ENCODE measurements at places on chromosomes 4 and X.

DNA sequence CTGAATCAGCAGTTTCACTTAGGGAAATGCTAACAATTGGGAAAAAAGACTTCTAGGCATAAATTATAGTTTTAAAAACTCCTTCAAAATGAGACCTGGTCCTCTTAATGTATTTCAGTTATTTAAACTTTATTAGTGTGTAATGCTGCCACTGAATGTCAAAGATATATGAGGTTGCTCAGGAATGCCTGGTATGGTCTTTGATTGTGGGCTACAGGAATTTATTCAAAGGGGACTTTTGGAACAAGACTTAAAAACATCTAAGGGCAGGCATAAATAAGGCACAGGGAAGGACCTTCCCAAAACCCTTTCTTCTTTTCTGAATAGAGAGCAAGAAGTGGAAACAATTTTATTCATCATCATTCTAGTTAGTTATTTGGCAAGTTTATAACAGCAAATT lies 439.1 kb downstream of the TLL1 start:
- no peak for DNase-seq

GRCh38 chr4:140754918-140755773 lies 1.0 kb downstream of the TBC1D9 start:
- no peak for DNase-seq

- DNase-seq, result no peak
These were observed 195.4 kb downstream of the SOWAHB start for GRCh38 chr4:76702440-76703122.

DNA sequence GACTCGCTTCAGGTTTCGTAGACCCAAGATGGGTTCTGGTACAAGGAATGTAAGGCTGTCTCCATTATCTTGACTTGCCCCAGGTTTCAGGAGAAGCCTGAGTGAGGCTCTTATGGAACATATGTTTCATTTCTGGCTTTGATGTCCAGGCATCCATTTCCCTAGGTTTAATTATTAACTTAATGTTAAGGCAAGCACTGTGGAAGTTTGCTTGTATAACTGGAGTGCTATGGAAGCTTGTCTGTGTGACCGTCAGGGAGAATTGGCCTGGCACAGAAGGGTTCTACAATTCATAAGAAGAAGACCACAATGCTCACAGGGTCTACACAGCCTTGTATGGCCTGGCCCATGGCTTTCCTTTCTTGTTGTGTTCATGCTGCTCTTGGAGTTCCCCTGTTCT lies 47.2 kb upstream of the PPP1R2C start:
- no peak for DNase-seq

DNA sequence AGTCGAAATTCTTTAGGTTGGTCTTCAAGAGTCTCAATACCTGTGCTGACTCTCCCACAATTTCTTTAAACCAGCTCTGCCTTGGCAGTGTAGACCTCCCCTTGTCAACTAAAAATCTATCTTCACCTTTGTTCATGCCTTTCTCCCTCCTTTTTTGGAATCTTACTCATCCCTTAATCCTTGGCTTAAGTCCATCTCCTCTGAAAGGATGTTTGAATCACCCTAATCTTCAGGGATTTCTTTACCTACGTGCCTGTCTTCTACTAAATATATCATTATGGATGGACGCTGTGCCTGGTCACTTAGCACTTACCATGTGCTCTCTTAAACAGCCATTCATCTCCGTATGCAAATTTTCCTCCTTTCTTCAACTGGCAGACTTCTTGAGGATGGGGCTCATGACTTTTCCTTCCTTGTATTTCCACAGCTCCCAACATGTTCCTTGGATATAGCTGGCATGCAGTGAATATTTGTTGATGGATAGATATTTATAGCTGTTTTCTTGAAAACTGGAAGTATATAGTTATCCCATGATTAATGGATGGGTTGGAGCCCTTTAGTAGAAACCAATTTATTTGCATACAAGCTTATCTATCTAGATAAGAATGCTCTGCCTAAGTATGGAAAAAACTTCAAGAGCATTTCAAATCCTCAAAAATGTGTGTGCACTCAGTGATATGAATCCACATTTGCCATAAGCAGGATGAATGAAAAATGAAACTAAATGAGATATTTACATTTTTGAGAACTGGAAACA lies 166.6 kb downstream of the SPRY1 start:
- no peak for DNase-seq

DNA sequence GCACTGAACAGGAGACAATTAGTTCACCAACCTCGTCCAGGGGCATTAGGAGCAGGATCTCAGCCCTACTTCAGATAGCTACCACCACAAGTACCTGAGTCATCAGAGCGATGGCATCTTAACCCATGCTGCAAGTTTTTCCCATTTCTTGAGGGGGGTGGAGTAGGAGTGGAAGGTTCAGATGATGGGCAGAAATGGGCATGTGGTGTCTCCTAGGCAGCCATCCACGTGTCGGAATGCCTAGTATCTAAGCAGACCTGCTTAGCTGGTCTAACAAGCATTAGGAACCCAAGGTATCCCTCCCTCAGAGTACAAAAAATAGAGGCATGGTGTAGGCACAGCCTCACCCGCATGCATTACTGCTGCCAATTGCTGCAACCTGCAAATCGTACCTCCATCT lies 159.1 kb upstream of the DGKK start:
- no peak for DNase-seq

DNA sequence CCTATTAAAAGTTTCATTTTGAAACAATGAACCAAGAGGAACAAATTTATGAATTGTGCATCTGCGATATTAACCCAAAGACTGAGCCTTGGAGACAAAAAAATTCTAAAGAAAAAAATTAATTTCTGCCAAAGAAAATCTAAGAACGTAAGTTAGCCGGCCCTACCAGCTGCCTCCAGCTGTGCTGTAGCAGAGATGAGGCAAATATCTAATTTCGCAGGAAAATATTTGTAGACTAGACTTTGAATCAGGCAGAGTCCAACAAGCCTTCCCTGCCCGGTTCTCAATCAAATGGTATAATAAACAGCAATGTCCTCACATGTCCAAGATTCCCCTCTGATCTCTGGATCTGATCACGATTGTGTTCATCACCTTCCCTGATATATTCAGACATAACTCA lies 21.2 kb upstream of the SMIM20 start:
- no peak for DNase-seq

DNA sequence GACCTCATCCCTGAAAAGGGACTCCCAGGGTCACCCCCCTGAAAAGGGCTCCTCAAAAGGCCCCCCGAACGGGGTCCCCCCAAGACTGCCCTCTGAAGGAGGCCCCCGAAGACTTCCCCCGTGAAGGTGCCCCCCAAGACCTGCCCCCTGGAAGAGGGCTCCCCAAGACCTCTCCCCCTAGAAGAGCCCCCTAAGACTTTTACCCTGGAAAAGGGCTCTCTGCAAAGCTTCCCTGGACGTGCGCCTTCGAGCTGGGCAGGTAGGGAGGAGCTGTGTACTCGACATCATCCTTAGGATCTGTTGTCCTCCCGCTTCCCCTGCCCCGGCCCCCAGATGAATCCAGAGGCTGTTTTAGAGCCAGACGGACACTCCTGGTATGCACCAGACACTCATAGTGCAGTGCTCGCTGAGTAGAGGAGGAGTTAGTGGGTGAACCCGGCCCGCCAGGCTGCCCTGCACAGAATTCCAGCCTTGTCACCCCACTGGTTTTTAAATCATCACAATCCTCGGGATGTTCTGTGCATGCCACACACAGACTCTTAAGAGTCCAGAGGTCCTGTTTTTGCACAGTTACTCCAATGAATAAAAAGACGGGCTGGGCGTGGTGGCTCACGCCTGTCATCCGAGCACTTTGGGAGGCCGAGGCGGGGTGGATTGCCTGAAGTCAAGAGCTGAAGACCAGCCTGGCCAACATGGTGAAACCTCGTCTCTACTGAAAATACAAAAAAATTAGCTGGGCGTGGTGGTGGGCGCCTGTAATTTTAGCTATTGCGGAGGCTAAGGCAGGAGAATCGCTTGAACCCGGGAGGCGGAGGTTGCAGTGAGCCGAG lies 5.7 kb upstream of the SLC25A6 start:
- DNase-seq, result no peak

GRCh38 chrX:120428309-120428708 lies 40.8 kb downstream of the LAMP2 start:
- no peak for DNase-seq

DNA sequence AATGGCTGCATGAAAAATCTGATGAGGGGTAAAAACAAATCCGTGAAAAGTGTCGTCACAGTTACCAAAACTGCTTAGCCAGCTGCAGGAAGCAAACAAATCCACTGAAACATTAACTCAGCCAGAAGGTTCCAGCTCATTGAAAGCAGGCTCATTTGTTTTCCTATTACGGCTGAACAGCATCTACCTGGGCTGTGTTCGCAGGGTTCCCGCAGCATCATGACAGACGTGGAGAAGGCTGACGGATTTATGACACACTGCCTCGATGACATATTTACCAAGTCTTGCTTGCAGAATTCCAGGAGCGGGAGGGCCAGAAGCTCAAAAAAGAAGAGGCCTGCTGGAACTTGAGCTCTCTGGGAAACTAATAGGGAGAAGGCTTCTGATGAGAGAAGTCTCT lies 781.1 kb downstream of the RAB28 start:
- DNase-seq, result no peak

GRCh38 chrX:123846577-123847038 lies 13.2 kb upstream of the XIAP start:
- DNase-seq, result no peak

DNA sequence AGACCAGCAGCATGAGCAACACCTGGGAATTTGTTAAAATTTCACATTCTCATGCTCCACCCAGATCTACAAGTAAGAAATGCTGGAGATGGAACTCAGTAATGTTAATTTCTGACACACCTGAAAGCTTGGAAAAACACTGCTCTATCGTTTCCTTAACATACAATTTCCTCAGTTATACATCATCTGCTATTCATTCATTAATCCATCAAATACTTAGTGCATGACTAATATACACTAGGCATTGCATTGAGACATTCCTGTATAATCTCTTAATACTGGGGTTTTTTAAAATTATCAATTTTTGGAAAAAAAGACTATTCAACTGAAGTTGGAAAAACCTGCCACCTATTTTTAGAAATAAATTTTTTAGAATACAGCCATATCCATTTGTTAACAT lies 106.1 kb downstream of the CHM start:
- no peak for DNase-seq

- DNase-seq, result no peak
These were observed at the start of gene PABPC4L for GRCh38 chr4:134201216-134202161. Gene PABPC4L (minus strand): TSS chr4:134201789. CDS start chr4:134201019, 770 bp downstream.

DNA sequence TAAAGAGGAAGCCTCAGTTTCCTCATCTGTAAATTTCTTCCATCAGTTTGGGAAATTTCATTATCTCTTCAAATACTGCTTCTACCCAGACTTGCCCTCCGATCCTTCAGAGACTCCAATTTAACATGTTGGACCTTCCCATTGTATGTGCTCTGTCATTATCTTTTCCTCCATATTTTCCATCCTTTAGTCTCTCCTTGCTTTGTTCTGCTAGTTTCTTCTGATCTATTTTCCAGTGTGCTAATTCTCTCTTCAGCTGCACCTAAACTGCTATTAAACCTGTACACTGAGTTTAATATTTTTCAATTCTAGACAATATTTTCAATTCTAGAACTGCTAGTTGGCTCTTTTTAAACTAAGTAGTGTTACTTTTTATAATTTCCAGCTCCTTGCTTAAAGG lies 65.5 kb downstream of the EVC start:
- no peak for DNase-seq

DNA sequence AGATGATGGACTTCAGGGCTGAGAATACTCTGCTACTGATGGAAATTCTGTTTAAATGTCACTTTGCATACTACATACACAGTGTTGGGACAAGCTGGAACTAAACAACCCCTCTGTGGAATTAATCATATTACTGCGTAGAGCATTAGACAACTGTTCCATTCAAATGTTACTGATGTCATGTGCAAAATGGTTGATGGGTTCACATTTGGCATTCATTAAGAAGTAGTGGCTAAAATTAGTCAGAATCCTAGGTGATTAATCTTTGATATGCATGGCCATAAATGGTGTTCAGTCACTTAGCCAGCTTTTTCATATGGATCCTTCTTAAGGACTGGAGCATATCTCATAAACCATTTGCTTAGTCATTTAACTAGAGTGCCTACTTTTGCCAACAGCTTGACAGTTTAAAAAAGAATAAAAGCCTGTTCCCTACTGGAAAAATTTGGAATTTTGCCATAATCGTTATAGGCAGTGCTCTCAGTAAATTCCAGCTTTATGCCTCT lies 105.2 kb downstream of the RNF150 start:
- peak; percentile 52 for DNase-seq

GRCh38 chr4:182764642-182765041 lies 152.5 kb downstream of the DCTD start:
- DNase-seq, result no peak

GRCh38 chrX:120617996-120618630 lies 11.7 kb downstream of the C1GALT1C1 start:
- DNase-seq, result no peak

GRCh38 chr4:125750828-125751466 lies 436.2 kb downstream of the FAT4 start:
- no peak for DNase-seq

DNA sequence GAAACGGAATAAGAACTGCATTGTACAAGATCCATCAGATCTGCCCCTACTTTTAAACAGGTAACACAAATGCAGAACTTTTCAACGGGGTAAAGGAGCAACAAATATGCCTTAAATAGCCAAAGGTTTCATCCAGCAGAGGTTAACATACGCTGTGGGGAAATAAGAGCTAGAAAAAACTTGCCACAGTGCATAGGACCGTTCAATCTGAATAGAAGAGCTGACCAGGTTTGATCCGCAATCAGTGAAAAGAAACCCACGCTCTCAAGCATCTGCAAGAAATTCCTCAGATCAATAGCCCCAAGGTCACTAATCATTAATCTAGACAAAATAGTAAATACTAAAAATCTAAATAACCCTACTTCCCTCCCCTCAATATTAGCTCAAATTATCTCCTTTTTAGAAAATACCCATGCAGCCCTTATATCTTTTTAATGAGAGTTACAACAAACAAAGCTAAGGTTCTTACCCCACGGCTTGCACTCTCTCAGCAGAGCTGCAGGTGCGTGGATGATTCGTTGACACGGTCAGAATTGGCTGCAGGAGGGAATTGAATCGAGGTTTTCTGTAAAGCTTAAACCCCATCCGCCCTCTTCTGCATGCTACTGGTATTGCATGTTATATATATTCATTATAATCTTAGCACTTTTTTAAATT lies at the start of gene TLR10:
TLR10 (minus strand) TSS at position 539 of the 657 bp plus-strand sequence. CDS start 7,400 bp downstream, outside the sequence.
- DNase-seq, result peak; percentile 37

GRCh38 chr4:40194602-40195161 lies 2.1 kb upstream of the RHOH start:
- no peak for DNase-seq

GRCh38 chrX:29541038-29541437 lies 674.3 kb upstream of the MAGEB2 start:
- DNase-seq, result no peak

DNA sequence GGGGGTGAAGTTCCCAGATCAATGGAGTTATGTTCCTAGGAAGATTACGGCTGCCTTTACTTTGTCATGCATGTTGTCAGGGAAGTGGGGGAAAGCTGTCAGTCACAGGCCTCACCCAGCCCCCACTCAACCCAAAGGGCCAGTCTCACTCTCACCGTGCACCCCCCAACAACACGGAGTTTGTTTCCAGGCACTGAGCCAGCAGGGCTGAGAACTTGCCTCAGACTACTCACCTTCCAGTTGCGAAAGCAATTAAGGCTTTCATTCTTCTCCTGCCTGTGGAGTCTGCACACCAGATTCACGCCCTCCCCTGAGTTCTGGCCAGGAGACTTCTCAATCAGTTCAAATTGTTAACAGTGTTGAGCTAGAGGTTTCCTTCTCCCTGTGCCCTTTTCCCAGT lies 114.3 kb downstream of the SH3BGRL start:
- DNase-seq, result no peak

- DNase-seq, result no peak
These were observed 127.4 kb upstream of the ANKRD50 start for GRCh38 chr4:124839786-124840390.

GRCh38 chr4:39638354-39639239 lies at the start of gene SMIM14:
Gene SMIM14 (minus strand): TSS chr4:39638865. CDS start chr4:39605145, 33,720 bp downstream.
- DNase-seq, result peak; percentile 97
